ENCODE measurements at places on chromosomes 12 and 14.
A peak's percentile ranks its signal among the peaks of the same experiment; 100 is the strongest.

DNA sequence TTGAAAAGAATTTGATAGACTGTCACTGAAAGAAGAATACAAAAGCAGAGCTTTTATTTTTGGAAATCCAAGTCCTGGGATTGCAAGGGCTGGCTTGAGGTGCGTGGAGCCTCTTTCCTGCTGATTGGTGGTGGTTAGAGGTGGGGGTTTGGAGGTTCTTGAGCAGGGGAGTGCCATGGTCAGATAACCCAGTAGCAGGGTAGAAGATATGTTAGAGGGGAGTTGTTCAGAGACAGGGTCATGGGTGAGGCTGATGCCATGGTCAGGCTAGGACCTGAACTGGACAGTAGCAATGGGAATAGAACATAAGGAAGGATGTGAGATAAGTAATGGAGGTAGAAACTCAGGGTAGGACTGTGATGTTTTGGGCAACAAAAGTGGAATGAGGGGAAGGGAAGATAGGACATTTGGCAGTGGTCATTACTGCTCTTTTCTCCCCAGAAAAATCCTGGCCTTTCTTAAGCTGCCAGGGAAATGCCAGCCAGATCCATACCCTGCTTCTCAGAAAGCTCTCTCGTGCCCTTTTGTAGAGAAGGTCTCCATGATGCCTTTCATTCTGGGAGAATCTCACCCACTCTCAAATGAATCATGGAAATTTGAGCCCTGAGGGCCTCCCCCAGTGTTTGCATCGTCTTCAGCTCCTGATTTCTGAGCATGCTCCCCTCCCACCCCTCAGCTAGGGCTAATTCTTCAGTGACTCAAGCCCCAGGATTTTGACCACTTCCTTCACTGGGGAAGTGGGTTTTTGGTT is 9.5 kb downstream of the EMP1 start:
- H3K27me3 ChIP-seq: peaks cover 24% of the 10 kb centered on the region
- H3K4me1 ChIP-seq: peaks cover 26% of the 10 kb centered on the region
- H3K36me3 ChIP-seq: no peaks in the 10 kb centered on the region
- no peak for DNase-seq
- no peak overlapping the region for H3K4me3 ChIP-seq

DNA sequence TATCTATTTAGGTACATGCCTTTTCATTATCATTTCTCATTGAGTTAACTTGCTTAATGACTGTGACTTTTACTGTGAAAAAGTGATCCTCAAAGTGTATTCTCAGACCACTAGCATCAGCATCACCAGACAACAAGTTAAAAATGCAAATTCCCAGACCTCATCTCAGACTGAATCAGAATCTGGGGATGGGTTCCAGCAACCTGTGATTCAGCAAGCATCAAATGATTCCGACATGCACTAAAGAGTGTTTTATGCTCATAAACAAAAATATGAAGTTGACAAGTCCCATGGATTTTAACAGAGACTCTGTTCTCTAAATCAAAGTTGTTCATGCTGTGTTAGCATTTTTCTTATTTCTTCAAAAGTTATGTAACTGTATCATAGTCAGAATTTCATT is 130.6 kb downstream of the BCAT1 start:
- H3K36me3 ChIP-seq: no peaks in the 10 kb centered on the region
- DNase-seq: no peak
- peaks cover 28% of the 10 kb centered on the region for H3K4me1 ChIP-seq

- peaks cover 43% of the 10 kb centered on the region for H3K4me1 ChIP-seq
- H3K4me3 ChIP-seq: no peak overlapping the region
- H3K36me3 ChIP-seq: peaks cover 6% of the 10 kb centered on the region
Measured at GRCh38 chr14:65946494-65946893, 534.0 kb downstream of the FUT8 start.

GRCh38 chr12:46970636-46971035 is 108.8 kb upstream of the PCED1B start:
- no peak for DNase-seq
- no peaks in the 10 kb centered on the region for H3K4me1 ChIP-seq
- H3K4me3 ChIP-seq: no peak overlapping the region
- H3K27ac ChIP-seq: no peak overlapping the region
- peaks cover 2% of the 10 kb centered on the region for H3K36me3 ChIP-seq
- peaks cover 57% of the 10 kb centered on the region for H3K27me3 ChIP-seq

DNA sequence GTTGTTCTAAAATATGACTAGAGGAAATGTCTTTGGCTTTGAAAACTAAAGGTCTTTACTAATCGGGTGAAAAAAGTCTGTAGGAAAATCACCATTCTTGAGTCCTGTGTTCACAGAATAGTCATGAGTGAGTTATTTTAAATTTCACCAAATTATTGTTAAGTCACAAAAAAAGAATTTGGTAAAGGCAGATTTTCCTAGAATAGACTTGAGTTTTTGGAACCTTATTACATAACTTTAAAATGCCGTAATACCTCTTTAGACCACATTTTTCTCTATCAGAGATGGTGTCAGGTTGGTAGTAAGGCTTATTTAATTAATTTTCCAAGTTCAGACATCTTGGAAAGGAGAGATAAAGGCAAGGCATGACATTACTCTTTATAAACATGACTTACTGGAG is 184.7 kb upstream of the GARIN2 start:
- H3K4me1 ChIP-seq: peaks cover 4% of the 10 kb centered on the region
- DNase-seq: no peak
- H3K27me3 ChIP-seq: no peaks in the 10 kb centered on the region
- H3K27ac ChIP-seq: no peak overlapping the region
- H3K36me3 ChIP-seq: peaks cover 4% of the 10 kb centered on the region
- H3K4me3 ChIP-seq: no peak overlapping the region

DNA sequence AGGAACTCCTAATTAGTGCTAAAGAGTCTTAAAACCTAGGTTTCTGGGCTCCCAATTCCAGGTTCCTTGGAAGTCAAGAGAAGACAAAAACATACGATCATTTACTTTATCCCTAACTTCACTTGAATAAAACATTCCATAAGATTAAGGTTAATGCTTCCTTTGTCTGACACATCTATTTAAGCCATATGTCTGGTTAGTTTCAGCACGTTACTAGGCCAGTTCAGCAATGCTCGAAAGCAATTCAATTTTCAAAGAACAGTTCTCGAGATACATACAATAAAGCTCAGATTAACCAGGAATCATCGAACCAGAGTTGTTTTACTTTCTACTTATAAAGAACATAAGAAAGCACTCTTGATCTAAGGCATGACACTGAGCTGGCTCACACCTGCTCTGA is 68.0 kb upstream of the POC1B start:
- no peak for DNase-seq
- peaks cover 12% of the 10 kb centered on the region for H3K36me3 ChIP-seq

DNA sequence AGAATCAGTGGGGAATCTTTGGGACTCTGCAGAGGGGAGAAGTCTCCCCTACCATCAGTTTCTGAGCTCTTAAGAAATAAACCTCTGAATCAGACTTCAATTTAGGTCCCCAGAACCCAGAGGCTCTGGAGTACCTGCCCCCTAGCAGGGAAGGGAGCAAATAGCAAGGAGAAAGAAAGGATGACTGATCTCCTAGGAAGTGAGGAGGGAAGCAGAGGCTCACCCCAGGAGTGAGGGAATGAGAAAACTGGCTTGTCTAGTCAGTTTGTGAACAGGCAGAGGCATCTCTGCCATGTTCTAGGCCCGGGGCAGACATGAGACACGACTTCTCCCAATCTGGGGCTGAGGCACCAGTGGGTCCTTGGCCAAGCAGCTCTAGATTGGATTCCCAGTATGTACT is 24.3 kb upstream of the SMUG1 start:
- no peak overlapping the region for H3K4me3 ChIP-seq
- peaks cover 3% of the 10 kb centered on the region for H3K36me3 ChIP-seq
- H3K27me3 ChIP-seq: peaks cover 28% of the 10 kb centered on the region
- peaks cover 25% of the 10 kb centered on the region for H3K4me1 ChIP-seq
- no peak overlapping the region for H3K27ac ChIP-seq

- H3K27me3 ChIP-seq: no peaks in the 10 kb centered on the region
- peaks cover 32% of the 10 kb centered on the region for H3K4me1 ChIP-seq
- DNase-seq: peak; percentile 37
- peaks cover 5% of the 10 kb centered on the region for H3K36me3 ChIP-seq
- H3K4me3 ChIP-seq: peak overlapping the region; percentile 97
Measured at GRCh38 chr12:388541-389141, 479 bp downstream of the KDM5A start.

DNA sequence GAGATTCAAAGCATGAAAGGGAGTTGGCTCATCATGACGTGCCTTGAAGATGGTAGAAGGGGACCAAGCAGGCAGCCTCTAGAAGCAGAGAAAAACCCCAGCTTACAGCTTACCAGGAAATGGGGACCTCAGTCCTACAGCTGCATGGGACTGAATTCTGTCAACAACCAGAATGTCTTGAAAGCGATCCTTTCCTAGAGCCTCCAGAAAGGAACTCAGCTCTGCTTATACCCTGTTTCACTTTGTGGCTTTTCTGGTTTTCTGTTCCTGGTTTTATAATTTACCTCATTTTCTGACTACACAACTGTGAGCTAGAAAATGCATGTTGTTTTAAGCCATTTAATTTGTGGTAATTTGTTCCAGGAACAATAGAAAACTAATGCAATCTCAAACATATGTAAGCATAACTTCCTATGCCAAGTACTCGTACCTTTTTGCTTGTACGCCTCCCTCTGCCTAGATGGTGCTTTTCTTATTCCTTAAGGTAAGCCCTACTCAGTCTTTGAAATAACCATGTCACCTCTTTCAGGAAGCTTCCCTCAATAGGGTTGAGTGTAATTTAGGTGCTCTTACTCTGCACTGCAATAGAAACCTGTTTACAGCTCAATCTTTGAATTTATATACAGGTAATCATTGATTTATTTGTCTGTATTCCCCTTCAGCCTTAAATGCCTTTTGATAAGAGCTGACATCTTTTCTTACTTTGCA is 348.8 kb downstream of the TMEM117 start:
- no peaks in the 10 kb centered on the region for H3K27me3 ChIP-seq
- DNase-seq: no peak
- no peak overlapping the region for H3K4me3 ChIP-seq
- H3K36me3 ChIP-seq: no peaks in the 10 kb centered on the region

DNA sequence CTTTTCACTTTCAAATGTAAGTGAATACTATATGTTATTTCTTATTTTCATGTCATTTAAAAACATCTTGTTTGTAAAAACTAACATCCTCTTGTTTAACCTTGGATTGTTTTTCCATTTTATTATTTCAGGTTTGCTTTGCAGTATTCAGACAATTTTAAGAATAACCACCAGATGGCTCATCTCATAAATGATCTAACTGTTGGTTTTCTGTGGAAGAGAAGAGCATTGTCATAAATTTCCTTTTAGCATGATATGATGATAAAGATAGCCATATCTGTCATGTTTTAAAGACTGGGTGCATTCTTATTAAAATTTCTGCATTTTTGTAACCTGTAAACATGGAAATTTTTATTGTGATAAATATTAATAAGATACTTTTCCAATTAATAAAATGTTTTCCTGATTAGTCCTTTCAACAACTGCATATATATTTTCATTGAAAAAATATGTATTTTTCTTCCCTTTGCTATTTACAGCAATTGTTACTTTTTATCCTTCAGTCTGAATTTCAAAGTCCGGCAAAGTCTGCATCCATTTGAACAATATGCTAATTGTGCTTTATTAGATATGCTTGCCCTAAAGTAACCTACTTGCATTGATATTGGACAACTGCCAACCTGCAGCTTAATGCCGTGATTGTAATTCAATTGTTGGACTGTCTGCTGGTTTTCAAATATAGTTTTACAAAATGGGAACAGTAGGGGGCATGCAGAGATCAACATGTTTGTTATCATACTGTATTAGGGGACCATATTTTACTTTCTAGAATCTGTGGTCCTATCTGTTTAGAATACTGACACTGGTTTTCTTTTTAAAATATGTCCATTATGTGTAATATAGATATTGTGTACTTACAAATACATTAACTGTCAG is 163.4 kb downstream of the GARIN6 start:
- H3K27me3 ChIP-seq: no peaks in the 10 kb centered on the region
- H3K27ac ChIP-seq: no peak overlapping the region
- no peaks in the 10 kb centered on the region for H3K36me3 ChIP-seq
- no peaks in the 10 kb centered on the region for H3K4me1 ChIP-seq
- H3K4me3 ChIP-seq: no peak overlapping the region
- DNase-seq: no peak

GRCh38 chr14:31286456-31287293 is 79.1 kb upstream of the HECTD1 start:
- no peak overlapping the region for H3K27ac ChIP-seq
- H3K4me1 ChIP-seq: peaks cover 3% of the 10 kb centered on the region
- H3K4me3 ChIP-seq: no peak overlapping the region
- H3K27me3 ChIP-seq: no peaks in the 10 kb centered on the region
- DNase-seq: no peak

GRCh38 chr12:102965281-102966155 is 8.0 kb downstream of the ASCL1 start:
- H3K27ac ChIP-seq: no peak overlapping the region
- peaks cover 67% of the 10 kb centered on the region for H3K27me3 ChIP-seq
- H3K4me3 ChIP-seq: peak overlapping the region; percentile 81
- no peak for DNase-seq
- peaks cover 6% of the 10 kb centered on the region for H3K4me1 ChIP-seq

DNA sequence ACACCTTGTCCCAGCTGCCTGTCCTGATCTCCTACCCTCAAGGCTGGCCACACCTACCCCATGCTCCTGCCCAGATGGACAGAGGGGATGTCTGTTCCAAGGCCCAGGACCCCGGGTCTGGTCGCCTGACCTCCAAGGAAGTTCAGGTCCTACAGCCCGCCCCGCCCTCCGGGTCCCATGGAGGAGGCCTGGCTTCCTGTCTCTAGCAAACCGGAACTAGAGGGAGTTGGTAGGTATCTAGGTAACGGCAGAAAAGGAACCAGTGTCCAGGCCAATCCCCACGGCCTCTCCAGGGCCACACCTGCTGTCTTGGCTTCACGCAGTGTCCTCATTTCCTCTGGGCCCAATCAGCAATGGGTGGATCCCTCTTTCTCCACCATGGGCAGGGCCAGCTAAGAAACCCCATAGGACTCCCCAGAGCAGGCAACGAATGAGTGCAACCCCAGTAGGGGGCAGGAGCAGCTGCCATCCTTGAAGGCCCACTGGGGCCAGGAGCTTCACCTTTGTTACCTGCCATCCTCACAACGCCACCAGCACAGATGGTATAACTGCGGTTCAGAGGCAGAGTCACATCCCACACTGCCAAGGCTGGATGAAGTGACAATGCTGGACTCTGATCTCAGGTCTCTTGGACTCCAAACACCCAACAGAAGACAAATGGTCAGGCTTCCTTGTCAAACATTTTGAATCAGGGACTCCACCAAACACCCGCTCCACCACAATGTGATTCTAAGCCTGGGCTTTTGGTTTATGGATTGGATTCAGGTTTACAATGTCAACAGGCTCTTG is 25.1 kb upstream of the RPLP0 start:
- no peaks in the 10 kb centered on the region for H3K27me3 ChIP-seq
- no peak for DNase-seq
- H3K27ac ChIP-seq: peak overlapping the region; percentile 86

GRCh38 chr12:15815730-15816129 is 26.5 kb upstream of the EPS8 start:
- H3K27ac ChIP-seq: no peak overlapping the region
- no peak overlapping the region for H3K4me3 ChIP-seq
- H3K36me3 ChIP-seq: peaks cover 5% of the 10 kb centered on the region
- H3K4me1 ChIP-seq: peaks cover 3% of the 10 kb centered on the region
- DNase-seq: no peak
- peaks cover 37% of the 10 kb centered on the region for H3K27me3 ChIP-seq

GRCh38 chr12:40635141-40635731 is 57.0 kb upstream of the CNTN1 start:
- H3K4me1 ChIP-seq: no peaks in the 10 kb centered on the region
- H3K27me3 ChIP-seq: no peaks in the 10 kb centered on the region
- H3K27ac ChIP-seq: no peak overlapping the region
- no peak for DNase-seq

All from T-helper 17 cell (primary cell).